SK-N-MC (cell line): ENCODE measurements at places on chromosomes 3 and 15.
A peak's percentile ranks its signal among the peaks of the same experiment; 100 is the strongest.

- DNase-seq: no peak
Observed at GRCh38 chr15:62035256-62035924, 24.9 kb downstream of the VPS13C start.

DNA sequence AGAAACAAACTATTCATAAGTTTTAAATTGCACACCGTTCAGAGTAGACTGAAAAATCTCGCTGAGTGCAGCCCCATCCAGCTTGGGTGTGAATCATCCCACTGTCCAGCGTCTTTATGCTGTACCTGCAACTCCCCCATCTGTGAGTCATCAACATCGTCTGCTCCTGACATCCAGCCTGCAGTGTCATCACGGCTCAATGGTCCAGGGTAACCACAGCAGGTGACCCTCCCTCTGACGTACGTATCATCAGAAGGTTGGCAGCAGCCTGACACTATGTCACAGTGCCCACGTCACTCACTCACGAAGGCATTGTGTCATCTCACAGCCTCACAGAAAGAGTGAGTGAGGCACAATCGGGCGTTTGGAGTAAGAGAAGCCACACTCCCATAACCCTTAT lies 65.2 kb downstream of the TPRA1 start:
- DNase-seq: no peak

GRCh38 chr15:31328428-31328968 lies 1.9 kb downstream of the KLF13 start:
- DNase-seq: no peak

- no peak for DNase-seq
Observed at GRCh38 chr3:49166752-49167556, 823 bp upstream of the CCDC71 start.

DNA sequence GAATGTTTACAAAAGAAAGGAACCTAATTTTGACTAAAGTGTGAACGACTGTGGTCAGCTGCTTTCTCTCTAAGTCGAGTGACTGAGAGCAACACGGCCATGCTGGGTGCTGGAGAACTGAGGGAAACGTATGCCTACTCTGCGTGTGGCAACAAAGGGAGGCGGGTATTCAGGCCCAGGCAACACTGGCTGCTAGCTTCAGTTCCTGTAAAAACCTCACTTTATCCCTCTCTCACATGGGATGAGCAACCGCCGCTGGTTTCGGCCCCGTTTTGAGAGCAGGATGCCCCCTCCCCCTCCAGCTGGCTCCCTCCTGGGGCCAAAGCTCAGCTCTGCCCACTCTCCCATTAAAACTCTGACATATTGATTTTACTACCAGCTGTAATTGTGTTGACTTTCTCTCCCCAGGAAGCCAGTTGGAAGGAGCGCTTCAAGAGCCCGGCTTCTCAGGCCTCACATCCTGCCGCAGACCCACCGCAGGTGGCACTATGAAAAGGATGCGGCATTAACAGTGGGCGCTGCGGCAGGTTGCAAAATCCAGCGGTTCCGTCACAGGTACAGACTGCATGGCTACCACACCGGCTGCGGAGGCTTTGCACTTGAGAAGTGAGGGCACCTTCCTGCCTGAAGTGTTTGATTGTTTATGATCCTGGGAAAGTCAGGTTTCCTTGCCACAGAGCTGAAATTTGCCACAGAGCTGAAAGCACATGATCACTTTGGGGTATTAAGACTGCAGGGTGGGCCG lies 12.7 kb downstream of the PLXND1 start:
- DNase-seq: no peak

DNA sequence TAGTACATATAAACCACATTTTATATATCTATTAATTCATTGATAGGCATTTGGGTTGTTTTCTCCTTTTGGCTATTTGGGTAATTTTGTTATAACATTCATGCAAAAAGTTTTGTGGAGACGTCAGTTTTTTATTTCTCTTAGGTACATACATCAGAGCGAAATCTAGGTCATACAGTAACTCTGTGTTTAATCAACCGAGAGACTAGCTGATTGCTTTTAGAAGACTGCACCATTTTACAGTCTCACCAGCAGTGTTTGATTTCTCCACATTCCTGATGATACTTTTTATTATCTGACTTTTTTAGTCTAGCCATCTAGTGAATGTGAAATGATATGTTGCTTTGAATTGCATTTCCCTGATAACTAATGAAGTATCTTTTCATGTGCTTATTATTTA lies 1019.3 kb downstream of the NSUN3 start:
- DNase-seq: no peak

- DNase-seq: peak; percentile 30
Observed at GRCh38 chr3:150528354-150528797, 17.9 kb downstream of the SERP1 start.

DNA sequence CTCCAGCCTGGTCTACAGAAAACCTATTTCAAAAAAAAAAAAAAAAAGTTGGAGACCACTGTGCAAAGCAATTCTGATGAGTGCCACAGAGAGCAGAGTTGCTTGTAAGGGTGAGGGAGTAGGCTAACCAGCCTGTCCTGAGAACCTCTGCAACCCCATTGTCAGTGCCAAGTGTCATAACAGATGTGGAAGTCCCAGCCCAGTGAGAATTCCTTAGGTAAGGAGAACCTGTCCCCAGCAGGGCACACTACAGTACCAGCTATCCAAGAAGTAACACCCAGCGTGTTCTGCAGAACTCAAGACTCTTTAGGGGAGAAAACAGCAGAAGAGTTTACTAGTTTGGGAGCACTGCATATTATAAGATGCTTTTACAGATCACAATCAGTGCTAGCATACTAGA lies 156.3 kb downstream of the LIPC start:
- DNase-seq: no peak

DNA sequence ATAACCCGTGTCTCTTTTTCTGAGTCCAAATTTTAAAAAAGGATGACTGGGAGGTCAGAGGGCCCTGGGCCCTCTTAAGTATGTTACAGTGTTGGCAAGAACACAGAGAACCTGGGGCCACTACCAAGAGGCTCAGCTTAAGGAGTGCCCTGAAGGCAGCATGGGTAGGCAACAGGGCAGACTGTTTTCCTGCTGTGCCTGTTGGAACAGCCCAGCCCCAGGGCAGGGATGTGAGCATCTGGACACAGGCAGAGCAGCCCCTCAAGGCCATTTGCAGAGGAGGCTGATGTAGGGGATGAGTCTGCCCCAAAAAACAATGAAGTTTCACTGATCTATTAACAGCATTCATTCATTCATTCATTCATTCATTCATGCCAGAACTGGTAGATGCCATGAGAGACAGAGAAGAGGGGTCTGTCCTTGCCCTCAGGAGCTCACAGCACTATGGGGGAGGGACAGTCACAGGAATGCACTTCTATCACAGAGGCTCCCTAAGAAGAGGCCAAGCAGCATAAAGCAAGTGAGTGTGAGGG lies 2.2 kb upstream of the LTF start:
- no peak for DNase-seq

DNA sequence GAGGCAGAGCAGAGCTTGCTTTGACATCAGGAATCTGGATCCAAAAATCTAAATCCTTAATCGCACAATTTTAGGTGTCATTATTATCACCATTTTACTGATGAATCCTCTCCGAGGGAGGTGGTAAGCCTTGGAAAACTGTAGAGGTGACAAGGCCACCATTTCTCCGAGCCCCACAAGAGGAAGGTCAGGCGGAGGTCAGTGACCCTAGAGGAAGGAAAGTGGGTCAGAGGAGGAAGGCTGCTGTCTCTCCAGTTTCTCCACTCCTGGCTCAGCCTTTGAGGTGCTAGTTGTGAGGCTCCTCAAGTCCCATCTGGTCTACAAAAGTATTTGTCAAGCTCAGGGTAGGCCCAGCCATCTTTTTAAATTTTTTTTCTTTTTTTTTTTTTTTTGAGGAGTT lies 3.2 kb downstream of the DVL3 start:
- no peak for DNase-seq

DNA sequence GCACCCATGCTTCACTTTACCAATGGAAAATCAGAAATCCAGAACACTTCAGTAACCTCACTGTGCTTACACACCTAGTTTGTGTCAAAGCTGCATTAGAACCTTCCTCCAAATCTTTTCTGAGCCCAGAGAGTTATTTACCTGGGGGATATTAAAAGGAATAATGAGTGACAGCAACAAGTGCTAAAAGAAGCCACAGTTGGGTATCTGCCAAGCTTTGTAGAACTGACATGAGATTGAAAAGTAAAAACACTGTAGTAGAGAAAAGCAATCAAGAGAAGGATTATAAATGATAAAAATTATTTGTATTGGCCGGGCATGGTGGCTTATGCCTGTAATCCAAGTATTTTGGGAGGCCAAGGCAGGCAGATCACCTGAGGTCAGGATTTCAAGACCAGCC lies 8.8 kb upstream of the TBC1D23 start:
- DNase-seq: no peak

DNA sequence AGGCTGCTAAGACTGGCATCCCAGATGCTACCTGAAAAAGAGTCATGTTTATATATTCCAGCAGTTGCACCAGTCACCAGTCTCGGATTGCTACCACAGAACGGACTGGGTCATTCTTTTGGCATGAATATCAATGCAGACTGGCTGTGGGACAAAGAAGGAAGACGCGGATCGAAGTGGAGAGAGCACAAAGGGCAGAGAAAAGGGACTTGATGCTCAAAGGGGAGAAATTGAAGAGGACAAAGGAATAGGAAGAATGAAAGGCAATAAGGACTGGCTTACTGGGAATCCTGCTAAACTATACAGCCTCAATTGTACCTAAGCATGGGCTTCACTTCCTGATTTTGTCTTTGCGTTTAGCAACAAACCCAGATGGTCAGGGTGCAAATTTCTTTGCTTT lies 15.3 kb upstream of the DIS3L start:
- DNase-seq: no peak

- DNase-seq: no peak
Observed at GRCh38 chr3:81620849-81621248, 140.6 kb downstream of the GBE1 start.

DNA sequence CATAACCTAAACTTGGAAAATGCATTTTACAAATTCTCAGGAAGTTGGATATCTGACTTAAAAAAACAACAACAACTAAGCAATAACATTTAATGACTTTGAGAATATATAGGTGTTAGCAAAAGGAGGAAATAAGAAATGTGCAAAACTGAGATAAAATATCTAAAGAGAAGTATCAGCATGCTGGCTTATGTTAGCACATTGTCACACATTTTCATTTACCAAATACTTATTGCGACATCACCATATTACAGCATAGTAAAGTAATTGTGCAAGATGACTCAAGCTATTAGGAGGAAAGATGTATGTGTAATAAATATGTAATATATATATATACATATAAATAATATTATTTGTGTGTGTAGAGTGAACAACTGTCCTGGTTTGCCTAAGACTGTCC lies 9.2 kb downstream of the PTX3 start:
- DNase-seq: peak; percentile 70

DNA sequence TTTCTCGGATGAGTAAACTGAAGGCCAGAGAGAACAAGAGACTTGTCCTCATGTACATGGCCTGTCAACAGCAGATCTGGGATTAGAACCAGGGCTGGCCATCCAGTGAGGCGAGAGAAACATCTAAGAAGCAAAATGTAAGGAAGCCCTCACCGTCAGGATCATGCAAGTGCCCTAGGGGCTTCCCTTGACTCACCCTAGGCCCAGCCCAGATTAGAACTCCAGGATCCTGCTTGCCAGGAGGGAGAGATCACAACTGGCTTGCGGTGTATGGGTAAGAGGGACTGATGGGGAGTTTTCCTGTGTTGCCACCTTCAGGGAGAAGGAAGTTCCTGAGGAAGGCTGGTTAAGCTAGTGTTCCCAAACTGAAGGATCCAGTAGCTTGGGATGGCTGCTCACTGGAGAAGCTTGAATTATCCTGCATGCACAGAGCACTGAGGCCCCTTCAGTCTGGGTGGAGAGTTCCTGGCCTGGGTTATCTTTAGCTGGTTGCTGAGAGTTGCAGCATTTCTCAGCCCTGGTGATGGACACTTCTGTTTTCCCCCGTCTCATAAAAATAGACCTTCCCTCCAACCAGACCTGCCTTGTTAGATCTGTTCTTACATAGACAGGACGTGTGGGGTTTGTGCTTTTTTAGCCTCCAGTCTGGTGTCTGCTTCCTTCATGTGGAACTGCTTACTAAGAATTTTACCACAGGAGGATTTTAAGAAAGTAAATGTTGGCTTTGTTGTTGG lies 28.2 kb upstream of the XIRP1 start:
- no peak for DNase-seq

DNA sequence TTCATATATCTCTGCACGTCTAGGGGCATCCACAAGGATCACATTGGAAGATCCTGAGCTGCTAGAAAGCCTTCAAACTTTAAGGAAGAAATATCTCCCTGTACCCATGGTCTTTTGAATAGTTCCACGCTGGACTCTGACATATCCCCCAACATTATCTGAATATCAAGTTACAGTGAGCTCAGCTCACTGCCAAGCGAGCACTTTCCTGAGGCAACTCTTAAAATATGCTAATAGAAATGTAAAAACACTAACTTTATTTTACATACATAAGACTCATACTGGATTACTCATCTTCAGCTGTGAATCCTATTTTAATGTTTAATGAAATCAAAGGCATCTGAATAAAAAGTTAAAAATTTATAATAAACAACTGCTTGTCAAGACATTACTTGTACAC lies 420.2 kb upstream of the CCDC54 start:
- DNase-seq: no peak

- DNase-seq: no peak
Observed at GRCh38 chr15:57914350-57915055, 151.0 kb downstream of the ALDH1A2 start.

DNA sequence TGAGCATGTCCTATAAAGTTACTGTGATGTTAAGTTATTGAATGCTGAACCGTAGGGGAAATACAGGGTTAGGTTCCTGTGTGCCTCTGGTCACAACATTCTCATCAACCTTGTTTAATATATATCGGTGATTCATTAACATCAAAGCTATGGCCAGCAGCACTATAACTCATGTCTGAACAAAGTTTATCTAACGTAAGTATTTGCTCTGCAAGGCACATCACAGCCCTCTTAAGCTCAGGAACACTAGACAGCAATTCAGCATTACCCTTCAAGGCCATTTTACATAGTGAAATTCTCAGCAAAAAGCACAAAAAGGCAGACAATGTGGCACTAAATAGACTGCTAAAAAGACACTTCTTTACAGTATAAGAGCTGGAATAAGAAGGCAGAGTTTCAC lies 48.2 kb upstream of the FNDC3B start:
- DNase-seq: no peak

- no peak for DNase-seq
Observed at GRCh38 chr3:39124876-39125840, 17.7 kb downstream of the TTC21A start.
